ENCODE measurements at places on chromosomes 6 and 20.

DNA sequence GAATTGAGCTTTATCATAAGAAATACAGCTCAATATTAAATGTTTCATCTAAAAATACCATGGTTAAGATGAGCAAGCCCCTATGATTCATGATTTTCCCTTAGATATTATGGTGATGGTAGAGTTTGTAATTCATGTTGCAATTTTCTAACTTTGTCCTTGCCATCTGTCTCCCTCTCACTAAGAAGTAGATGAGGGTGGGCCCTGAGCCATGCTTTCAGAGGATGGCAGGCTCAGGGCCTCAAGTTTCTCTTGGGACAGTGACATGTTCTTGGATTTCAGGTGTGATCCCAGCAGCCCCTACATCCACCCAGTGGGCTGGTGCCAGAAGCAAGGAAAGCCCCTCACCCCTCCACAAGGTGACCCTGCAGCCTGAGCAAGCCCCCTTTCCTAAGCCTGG, 25.6 kb downstream of the L3MBTL1 start:
- H3K4me3 ChIP-seq = no peak overlapping the region
- no peak for DNase-seq
- H3K27me3 ChIP-seq = no peaks in the 10 kb centered on the region
- H3K4me1 ChIP-seq = peaks cover 21% of the 10 kb centered on the region
- H3K27ac ChIP-seq = no peak overlapping the region

- H3K36me3 ChIP-seq = no peaks in the 10 kb centered on the region
- H3K4me1 ChIP-seq = peaks cover 84% of the 10 kb centered on the region
- DNase-seq = peak; percentile 57
- peak overlapping the region; percentile 66 for H3K27ac ChIP-seq
- H3K4me3 ChIP-seq = no peak overlapping the region
These were observed 74.0 kb upstream of the MYL9 start for GRCh38 chr20:36467076-36467999.

DNA sequence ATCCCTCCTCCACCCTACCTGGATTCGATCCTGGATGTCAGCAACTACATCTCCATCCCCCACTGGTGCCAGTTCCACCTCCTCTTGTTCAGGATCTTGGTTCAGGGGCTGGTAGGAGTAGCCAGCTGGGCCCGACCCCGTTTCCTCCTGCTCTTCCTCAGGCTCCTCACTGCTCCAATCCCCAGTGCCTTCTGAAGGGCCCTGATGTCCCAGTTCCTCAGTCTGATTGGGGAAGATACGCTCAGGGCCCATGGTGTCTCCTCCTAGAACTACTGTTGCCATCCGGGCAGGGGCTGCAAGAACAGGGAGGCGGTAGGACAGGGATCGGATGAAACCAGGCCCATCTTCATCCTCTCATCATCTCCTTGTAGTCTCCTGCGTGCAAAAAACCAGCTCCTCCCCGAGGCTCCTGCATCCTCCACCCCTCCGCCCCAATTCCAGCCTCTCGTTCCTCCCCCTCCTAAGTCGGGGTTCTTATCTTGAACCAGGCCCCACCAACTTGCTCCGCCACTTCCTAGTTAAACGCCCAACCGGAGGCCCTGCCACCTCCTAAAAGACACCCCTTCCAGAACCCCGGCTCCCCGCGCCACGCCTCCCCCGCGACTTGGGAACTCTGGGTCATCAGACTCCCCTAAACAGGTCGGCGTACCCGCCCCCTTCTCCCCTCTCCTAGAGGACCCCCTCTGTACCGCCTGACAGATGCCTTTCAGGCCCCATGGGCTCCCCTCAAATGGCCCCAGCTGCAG, 476 bp downstream of the MEA1 start:
- H3K4me1 ChIP-seq = peaks cover 21% of the 10 kb centered on the region
- peak overlapping the region; percentile 75 for H3K4me3 ChIP-seq
- peaks cover 52% of the 10 kb centered on the region for H3K36me3 ChIP-seq
- H3K27me3 ChIP-seq = no peaks in the 10 kb centered on the region
- peak overlapping the region; percentile 10 for H3K27ac ChIP-seq

GRCh38 chr20:37737826-37738420, 44.1 kb downstream of the CTNNBL1 start:
- H3K4me1 ChIP-seq = no peaks in the 10 kb centered on the region
- DNase-seq = no peak
- no peak overlapping the region for H3K27ac ChIP-seq
- H3K4me3 ChIP-seq = no peak overlapping the region
- H3K36me3 ChIP-seq = peaks cover 26% of the 10 kb centered on the region

- H3K4me1 ChIP-seq = peaks cover 28% of the 10 kb centered on the region
- DNase-seq = peak; percentile 62
- H3K4me3 ChIP-seq = peak overlapping the region; percentile 25
- no peak overlapping the region for H3K27ac ChIP-seq
- no peaks in the 10 kb centered on the region for H3K36me3 ChIP-seq
These were observed 36.8 kb downstream of the NCR2 start for GRCh38 chr6:41371992-41372831.

GRCh38 chr6:106300944-106301343, 24.6 kb downstream of the ATG5 start:
- no peaks in the 10 kb centered on the region for H3K27me3 ChIP-seq
- no peaks in the 10 kb centered on the region for H3K4me1 ChIP-seq
- no peak for DNase-seq
- no peak overlapping the region for H3K4me3 ChIP-seq

DNA sequence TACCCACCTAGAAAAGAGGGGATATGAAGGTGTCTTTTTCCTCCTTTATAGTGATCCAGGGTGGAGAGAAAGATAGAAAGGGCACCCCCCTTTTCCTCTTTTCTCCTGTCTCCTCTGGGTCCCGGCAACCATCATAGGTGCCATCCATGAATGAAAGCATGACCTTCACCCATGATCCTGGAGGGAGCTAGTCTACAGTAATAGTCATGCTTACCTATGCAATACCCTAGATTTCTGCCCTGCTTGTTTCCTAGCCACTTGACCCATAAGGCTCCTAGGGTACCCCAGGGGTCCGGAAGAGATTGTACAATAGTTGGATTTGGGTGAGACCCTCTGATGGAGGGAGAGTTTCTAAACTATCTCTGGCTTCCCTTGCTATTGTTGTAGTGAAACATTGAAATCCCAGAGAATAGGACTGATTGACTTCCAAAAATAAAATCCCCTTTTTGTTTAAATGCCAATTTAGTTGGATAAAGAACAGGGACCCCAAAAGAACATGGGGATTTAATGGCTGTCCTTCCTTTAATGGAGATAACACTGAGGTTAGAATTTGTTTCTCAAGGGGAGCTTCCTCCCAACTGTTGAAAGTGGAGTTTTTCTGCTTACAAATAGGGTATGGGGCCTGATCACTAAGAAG, 366.8 kb upstream of the KHDRBS2 start:
- H3K27ac ChIP-seq = no peak overlapping the region
- no peak for DNase-seq
- no peaks in the 10 kb centered on the region for H3K4me1 ChIP-seq

- no peak for DNase-seq
- no peaks in the 10 kb centered on the region for H3K36me3 ChIP-seq
- H3K4me3 ChIP-seq = no peak overlapping the region
- no peak overlapping the region for H3K27ac ChIP-seq
These were observed 98.7 kb downstream of the ERMARD start for GRCh38 chr6:169850154-169850553.

GRCh38 chr6:16849988-16850680, 88.9 kb upstream of the ATXN1 start:
- H3K4me3 ChIP-seq = no peak overlapping the region
- H3K4me1 ChIP-seq = no peaks in the 10 kb centered on the region
- no peak for DNase-seq
- H3K36me3 ChIP-seq = no peaks in the 10 kb centered on the region
- H3K27me3 ChIP-seq = no peaks in the 10 kb centered on the region
- H3K27ac ChIP-seq = no peak overlapping the region

GRCh38 chr6:33450434-33450833, 3.9 kb upstream of the ZBTB9 start:
- no peak overlapping the region for H3K27ac ChIP-seq
- no peaks in the 10 kb centered on the region for H3K27me3 ChIP-seq
- peaks cover 33% of the 10 kb centered on the region for H3K36me3 ChIP-seq
- H3K4me3 ChIP-seq = no peak overlapping the region
- H3K4me1 ChIP-seq = no peaks in the 10 kb centered on the region

DNA sequence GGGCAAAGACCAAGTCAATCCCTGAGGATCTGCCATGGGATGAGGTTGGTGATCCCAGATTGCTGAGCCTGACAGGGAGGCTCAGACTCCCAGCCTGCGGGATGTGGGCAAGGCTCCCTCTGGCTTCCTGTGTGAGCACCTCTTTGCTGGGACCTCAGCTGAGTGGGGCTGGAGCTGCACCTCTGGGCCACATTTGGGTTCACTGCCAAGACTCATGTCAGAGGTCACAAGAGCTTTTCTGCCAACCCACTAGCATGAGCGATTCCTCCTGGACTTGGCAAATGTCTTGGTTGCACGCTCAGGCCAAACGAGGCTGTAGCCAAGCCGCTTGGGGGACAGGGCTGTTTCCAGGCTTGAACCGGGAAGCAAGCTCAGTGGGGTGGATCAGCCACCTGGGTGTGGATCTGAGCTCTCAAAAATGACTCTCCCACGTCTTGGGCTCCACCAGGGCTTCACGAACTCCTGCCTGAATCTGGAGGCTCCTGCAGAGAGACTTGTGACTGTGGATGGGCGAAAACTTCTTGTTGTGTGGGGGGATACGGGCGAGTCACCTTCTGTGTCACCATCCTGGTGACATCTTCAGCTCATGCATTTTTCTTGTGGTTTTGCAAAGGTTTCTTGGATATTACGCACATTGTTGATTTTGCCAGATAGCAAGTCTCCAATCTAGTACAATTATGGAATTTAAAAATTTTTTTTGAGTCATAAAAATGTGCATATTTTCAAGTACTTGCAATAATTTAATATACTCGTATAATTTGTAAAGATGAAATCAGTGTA, 359.5 kb downstream of the CDH4 start:
- no peaks in the 10 kb centered on the region for H3K27me3 ChIP-seq
- H3K4me1 ChIP-seq = no peaks in the 10 kb centered on the region
- no peak overlapping the region for H3K27ac ChIP-seq
- H3K4me3 ChIP-seq = no peak overlapping the region
- no peak for DNase-seq
